ENCODE measurements at places on chromosomes 1 and 21. TPM values are rescaled to one million over a fixed set of nuclear protein-coding genes. Genes with fewer than 3 reads are reported as not detected.

DNA sequence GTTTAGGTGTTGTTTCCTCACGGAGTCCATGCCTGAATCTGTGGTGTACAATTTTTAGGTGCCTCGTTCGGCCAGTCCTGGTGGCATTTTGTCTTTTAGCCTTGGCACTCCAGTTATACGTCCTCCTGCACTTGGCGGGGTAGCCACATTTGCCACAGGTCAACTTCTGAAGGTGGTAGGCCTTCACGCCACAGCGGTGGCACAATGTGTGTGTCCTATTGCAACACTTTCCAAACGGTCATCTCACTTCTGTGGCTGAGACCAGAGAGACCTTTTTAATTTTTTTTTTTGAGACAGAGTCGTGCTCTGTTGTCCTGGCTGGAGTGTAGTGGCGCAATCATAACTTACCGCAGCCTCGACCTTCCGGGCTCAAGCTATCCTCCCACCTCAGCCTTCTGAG lies 49.1 kb downstream of the CAMTA1 start:
- no peak overlapping the region for H3K4me3 ChIP-seq
- peaks cover 22% of the 10 kb centered on the region for H3K4me1 ChIP-seq
- H3K27ac ChIP-seq, result no peak overlapping the region
- DNase-seq, result no peak
- H3K27me3 ChIP-seq, result no peaks in the 10 kb centered on the region

GRCh38 chr1:6008084-6008415 lies 15.8 kb upstream of the NPHP4 start:
- no peak for DNase-seq
- no peak overlapping the region for H3K4me3 ChIP-seq
- H3K27ac ChIP-seq, result no peak overlapping the region
- no peaks in the 10 kb centered on the region for H3K4me1 ChIP-seq
- H3K27me3 ChIP-seq, result no peaks in the 10 kb centered on the region

GRCh38 chr1:177368255-177368654 lies 197.5 kb downstream of the BRINP2 start:
- no peak overlapping the region for H3K4me3 ChIP-seq
- H3K36me3 ChIP-seq, result no peaks in the 10 kb centered on the region
- H3K27me3 ChIP-seq, result no peaks in the 10 kb centered on the region
- peaks cover 21% of the 10 kb centered on the region for H3K4me1 ChIP-seq
- no peak overlapping the region for H3K27ac ChIP-seq

DNA sequence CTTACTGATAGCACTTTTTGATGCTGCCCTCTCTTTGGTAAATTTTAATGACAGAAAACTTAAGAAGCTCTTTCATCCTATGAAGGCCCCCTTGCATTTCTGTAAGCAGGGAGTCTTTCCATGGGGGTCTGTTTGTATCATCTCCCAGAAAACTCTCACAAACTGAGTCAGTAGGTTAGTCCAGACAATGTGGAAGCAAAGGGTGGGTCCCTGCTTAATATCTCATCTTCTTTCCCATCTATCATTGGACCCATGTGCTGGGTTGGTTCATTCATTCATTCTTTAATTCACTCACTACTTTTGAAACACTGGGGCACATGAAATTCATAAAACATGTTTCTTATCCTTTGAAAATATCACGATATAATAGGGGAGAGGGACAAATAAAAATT lies 164.3 kb downstream of the NTMT2 start:
- H3K27me3 ChIP-seq, result no peaks in the 10 kb centered on the region
- no peak overlapping the region for H3K27ac ChIP-seq
- H3K4me3 ChIP-seq, result no peak overlapping the region
- H3K36me3 ChIP-seq, result no peaks in the 10 kb centered on the region

DNA sequence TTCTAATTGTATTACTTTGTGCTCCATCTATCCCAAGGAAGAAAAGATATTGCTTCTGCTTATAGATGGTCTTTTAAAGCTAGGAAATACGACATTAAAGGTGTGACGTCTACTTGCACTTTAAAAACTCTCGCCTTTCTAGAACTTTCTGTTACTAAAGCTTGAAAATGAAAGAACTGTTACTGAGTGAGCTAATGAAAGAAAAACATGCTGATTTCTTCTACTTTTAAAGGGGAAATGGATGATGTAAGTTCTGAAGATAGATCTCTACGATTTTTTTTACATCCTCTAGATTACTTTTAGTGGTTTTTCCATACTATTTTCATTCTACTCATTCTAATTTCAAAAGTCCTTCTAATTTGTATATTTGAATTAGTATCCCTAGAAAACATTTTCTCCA lies 387.5 kb downstream of the USP25 start:
- peak overlapping the region; percentile 12 for H3K4me3 ChIP-seq
- H3K27me3 ChIP-seq, result no peaks in the 10 kb centered on the region
- no peak for DNase-seq
- no peaks in the 10 kb centered on the region for H3K36me3 ChIP-seq
- no peaks in the 10 kb centered on the region for H3K4me1 ChIP-seq

GRCh38 chr1:114455102-114455785 lies 55.8 kb downstream of the TRIM33 start:
- no peaks in the 10 kb centered on the region for H3K4me1 ChIP-seq
- DNase-seq, result no peak
- H3K4me3 ChIP-seq, result no peak overlapping the region
- H3K36me3 ChIP-seq, result peaks cover 45% of the 10 kb centered on the region
- H3K27ac ChIP-seq, result no peak overlapping the region
- H3K27me3 ChIP-seq, result no peaks in the 10 kb centered on the region

GRCh38 chr1:25647106-25647505 lies 30.5 kb downstream of the MAN1C1 start:
- no peak overlapping the region for H3K27ac ChIP-seq
- peaks cover 58% of the 10 kb centered on the region for H3K4me1 ChIP-seq
- H3K36me3 ChIP-seq, result no peaks in the 10 kb centered on the region
- H3K4me3 ChIP-seq, result no peak overlapping the region

GRCh38 chr1:235266325-235266724 lies 61.7 kb downstream of the ARID4B start:
- no peaks in the 10 kb centered on the region for H3K36me3 ChIP-seq
- no peak for DNase-seq
- peaks cover 46% of the 10 kb centered on the region for H3K4me1 ChIP-seq
- no peak overlapping the region for H3K4me3 ChIP-seq
- no peak overlapping the region for H3K27ac ChIP-seq

- H3K4me1 ChIP-seq, result peaks cover 50% of the 10 kb centered on the region
- no peaks in the 10 kb centered on the region for H3K27me3 ChIP-seq
- peak overlapping the region; percentile 20 for H3K27ac ChIP-seq
Observed at GRCh38 chr1:226984521-226985238, 44.6 kb downstream of the COQ8A start.

- H3K27me3 ChIP-seq, result no peaks in the 10 kb centered on the region
- peaks cover 89% of the 10 kb centered on the region for H3K4me1 ChIP-seq
- peak overlapping the region; percentile 76 for H3K27ac ChIP-seq
- no peak for DNase-seq
- H3K4me3 ChIP-seq, result no peak overlapping the region
- H3K36me3 ChIP-seq, result no peaks in the 10 kb centered on the region
Observed at GRCh38 chr1:162689745-162690671, 57.7 kb downstream of the DDR2 start.

DNA sequence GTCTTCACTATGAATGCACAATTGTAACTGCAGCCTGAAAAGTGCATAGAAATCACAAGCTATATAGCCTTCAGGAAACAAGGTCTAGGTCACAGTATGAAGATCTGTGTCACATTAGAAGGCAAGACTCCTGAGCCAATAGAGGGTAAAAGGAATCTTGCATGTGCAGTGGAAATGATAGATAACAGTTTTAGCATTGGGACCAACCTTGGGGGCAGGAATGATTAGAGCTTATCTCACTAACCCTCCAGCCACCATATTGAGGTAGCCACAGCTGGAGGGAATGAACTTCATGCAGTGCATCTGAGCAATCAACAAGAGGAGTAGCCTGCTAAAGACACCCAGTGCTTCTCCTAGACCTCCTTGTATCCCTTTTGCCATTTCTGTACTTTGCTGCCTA lies 390.1 kb downstream of the LTN1 start:
- H3K27ac ChIP-seq, result no peak overlapping the region
- H3K36me3 ChIP-seq, result no peaks in the 10 kb centered on the region
- no peak overlapping the region for H3K4me3 ChIP-seq
- no peaks in the 10 kb centered on the region for H3K4me1 ChIP-seq
- H3K27me3 ChIP-seq, result no peaks in the 10 kb centered on the region

GRCh38 chr1:234907940-234908405 lies 220.7 kb downstream of the TOMM20 start:
- H3K27ac ChIP-seq, result peak overlapping the region; percentile 70
- H3K4me1 ChIP-seq, result peaks cover 24% of the 10 kb centered on the region
- H3K36me3 ChIP-seq, result no peaks in the 10 kb centered on the region
- no peak for DNase-seq

CENPF gene
- total RNA-seq, result 1.2 TPM
